ENCODE measurements at places on chromosomes 12 and 14.

DNA sequence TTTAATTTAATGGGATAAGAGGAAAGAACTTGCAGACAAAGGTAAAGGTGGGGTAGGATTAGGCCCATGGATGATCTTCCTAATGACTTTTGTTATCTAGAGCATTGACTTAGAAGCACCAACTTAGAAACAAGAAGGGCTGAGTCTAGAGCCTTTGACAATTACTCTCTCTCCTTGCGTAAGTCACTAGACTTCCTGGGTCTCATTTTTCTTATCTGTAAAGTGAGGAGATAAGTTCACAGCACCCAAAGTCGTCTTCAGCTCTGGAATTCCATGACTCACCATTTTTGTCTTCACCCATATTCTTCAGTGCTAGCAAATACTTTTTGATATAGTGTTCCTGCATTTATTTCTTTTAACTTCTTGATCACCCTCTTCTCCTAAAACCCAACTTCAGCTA is 75.7 kb downstream of the SSPN start:
- no peak for DNase-seq

GRCh38 chr14:89444044-89444443 is 27.0 kb upstream of the FOXN3 start:
- no peak for DNase-seq

DNA sequence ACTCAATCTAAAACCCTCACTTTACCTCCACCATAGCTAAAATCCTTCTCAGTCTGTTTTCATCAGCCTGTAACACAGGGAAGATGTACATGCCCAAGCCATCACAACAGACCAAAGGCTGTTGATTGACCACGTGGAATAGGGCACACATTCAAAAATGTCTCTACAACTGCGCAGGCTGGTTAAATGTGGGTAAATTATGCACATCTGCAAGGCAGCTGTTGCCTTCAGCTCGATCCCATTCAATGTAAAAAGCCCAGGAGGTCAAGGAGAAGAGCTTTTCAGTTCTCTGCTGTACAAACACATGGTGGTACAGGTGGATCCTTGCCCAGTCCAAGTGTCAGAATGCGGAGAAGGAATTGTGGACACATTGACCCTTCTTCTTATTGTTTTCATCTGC is 354.0 kb downstream of the FLRT2 start:
- DNase-seq: no peak

- no peak for DNase-seq
Measured at GRCh38 chr14:104893435-104894207, 28.6 kb downstream of the CEP170B start.

DNA sequence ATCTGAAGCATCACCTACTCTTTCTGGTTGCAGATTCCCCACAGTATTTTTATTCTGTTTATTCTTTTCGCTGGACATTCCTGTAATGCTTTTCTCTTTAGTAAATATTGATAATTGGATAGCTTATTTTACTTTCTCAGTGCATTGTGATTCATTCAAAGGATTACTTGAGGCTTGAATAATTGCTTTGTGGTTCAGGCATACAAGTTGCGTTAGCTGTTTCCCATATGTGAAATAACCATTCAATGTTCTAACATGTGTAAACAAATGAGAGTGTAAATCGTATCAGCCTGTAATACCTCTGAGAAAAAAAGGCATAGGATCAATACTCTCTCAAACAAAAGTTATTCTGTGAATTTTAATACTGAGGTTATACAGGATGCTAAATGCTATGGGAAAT is 1004.2 kb upstream of the SEL1L start:
- DNase-seq: no peak

GRCh38 chr12:1300460-1300859 is 293.9 kb downstream of the FBXL14 start:
- no peak for DNase-seq

GRCh38 chr14:74886001-74886400 is 4.3 kb downstream of the DLST start:
- DNase-seq: no peak

GRCh38 chr12:53696655-53697331 is 20.9 kb upstream of the ATP5MC2 start:
- no peak for DNase-seq

All from forelimb muscle (tissue), 1 donor.